WTC11 (cell line): ENCODE measurements at places on chromosomes 5 and 9.
A peak's percentile ranks its signal among the peaks of the same experiment; 100 is the strongest.

GRCh38 chr5:123278284-123278683, 144.9 kb downstream of the CEP120 start:
- peaks cover under 1% of the 10 kb centered on the region; the same call in 1 of the 2 replicates for H3K27me3 ChIP-seq
- H3K27ac ChIP-seq: no peak overlapping the region
- no peak for DNase-seq
- no peak overlapping the region for H3K4me3 ChIP-seq

GRCh38 chr5:81755320-81755719, 4.4 kb upstream of the SSBP2 start:
- no peaks in the 10 kb centered on the region for H3K36me3 ChIP-seq
- DNase-seq: peak; percentile 22
- peak overlapping the region; percentile 95 for H3K27ac ChIP-seq

DNA sequence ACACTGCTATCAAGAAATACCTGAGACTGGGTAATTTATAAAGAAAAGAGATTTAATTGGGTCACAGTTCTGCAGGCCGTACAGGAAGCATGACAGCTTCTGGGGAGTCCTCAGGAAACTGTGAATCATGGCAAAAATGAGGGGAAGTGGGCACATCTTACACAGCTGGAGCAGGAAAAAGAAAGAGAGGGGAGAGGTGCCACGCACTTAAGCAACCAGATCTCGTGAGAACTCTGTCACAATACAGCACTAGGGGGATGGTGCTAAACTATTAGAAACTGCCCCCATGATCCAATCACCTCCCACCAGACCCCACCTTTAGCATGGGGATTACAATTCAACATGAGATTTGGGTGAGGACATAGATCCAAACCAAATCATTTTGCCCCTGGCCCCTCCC, 105.5 kb upstream of the CPLX2 start:
- H3K4me1 ChIP-seq: no peaks in the 10 kb centered on the region
- no peak overlapping the region for H3K27ac ChIP-seq

DNA sequence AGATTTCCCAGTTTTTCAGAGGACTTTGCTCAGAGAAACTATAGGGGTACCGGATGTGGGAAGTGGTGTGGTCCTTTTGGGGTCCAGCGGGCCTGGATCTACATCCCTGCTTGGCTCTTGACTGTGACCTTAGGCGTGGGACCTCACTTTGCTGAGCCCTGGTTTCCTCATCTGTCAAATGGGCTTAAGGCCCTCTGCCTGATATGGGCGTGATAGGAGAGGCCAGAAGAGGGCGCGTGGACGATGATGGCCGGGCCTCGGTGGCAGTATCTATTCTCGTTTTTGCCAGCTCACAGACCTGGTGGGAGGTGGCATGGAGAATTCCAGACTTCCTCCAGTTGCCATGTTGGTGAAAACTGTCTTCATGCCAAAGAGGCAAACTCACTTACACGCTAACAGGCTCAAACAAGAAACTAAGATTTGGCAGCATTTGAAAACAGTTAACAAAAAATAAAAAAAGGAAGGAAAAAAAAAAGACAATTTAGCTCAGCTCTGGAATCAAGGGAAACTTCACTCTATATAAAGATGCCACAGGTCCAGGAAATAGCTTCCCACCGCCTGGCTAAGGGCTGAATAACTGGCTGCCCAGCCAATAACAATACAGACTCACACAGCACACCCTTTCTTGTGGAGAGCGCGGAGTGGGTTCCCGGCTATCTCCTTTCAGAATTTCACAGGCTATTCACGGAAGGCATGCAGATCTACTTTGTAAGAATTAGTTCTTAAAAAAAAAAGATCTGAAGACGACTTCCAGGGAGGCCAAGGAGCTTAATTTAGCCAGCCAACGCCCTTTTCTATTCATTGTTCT, 1.7 kb downstream of the SH3PXD2B start:
- peaks cover 3% of the 10 kb centered on the region; the same call in 1 of the 2 replicates for H3K27me3 ChIP-seq
- H3K4me3 ChIP-seq: peak overlapping the region; percentile 90
- H3K36me3 ChIP-seq: no peaks in the 10 kb centered on the region; the same call in 1 of the 2 replicates

DNA sequence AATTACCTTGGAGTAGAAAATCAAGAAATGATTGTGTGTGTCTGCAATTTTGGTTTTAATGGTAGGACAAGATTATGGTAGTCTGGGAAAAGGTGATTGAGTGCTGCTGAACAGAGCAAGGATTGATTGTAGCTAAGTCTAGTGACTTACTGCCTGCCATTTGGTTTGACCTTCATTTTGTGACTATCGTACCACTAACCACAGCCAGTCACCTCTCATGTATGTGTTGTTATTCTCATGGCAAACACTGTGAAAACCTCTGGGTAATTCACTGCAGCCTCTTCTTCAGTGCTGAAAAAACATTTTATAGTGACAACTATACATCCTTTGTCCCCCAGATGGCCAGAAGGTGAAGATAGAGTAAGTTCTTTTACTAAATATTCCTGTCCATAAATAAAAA, 37.5 kb downstream of the CTNNA1 start:
- no peak for DNase-seq
- peak overlapping the region; percentile 24; the same call in 1 of the 2 replicates for H3K27ac ChIP-seq
- peaks cover 7% of the 10 kb centered on the region for H3K36me3 ChIP-seq
- no peaks in the 10 kb centered on the region for H3K27me3 ChIP-seq
- H3K4me1 ChIP-seq: peaks cover 26% of the 10 kb centered on the region

- H3K27ac ChIP-seq: peak overlapping the region; percentile 65; the same call in 1 of the 2 replicates
- H3K36me3 ChIP-seq: no peaks in the 10 kb centered on the region; the same call in 1 of the 2 replicates
- DNase-seq: peak; percentile 74
Measured at GRCh38 chr5:78509884-78510769, 138.4 kb downstream of the LHFPL2 start.

GRCh38 chr9:75979362-75979761, 88.9 kb downstream of the PCSK5 start:
- no peak overlapping the region for H3K4me3 ChIP-seq
- H3K27me3 ChIP-seq: no peaks in the 10 kb centered on the region
- H3K4me1 ChIP-seq: peaks cover 32% of the 10 kb centered on the region
- H3K27ac ChIP-seq: no peak overlapping the region

DNA sequence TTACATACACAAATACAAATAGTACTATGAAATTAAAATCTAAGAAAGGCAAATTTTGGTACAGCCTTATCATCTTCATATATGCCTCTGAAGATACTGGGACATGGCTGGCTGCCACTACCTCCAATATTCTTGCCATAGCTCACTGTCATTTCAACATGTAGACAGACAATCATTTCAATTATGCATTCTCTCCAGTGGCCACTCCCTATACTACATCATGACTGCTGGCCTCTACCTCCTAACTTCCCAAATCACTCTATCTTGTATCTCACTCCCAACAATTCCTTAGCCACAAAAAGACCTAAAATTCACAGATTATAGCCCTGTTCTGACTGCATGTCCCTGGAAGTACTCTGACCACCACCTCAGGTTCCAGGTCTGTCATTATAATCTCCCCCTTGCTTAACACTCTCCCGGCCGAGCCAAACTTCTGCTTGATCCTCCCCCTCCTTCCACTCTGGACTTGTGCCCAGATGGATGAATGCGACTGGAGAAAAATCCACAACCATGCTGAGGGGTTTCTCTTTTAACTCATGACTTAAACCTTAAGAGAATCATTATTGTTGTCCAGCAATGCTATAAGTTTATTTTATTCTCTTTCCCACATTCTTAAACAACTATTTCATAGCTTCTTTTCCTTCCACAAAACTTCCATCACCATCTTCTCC, 225.3 kb upstream of the TLE4 start:
- no peaks in the 10 kb centered on the region for H3K27me3 ChIP-seq
- H3K4me1 ChIP-seq: 0 out of 2 replicates have a peak, but pooled peaks cover under 1% of the 10 kb centered on the region
- H3K27ac ChIP-seq: no peak overlapping the region

GRCh38 chr5:159058716-159059636, 40.7 kb downstream of the EBF1 start:
- H3K4me1 ChIP-seq: peaks cover 19% of the 10 kb centered on the region
- DNase-seq: no peak
- H3K4me3 ChIP-seq: no peak overlapping the region
- no peaks in the 10 kb centered on the region for H3K36me3 ChIP-seq

DNA sequence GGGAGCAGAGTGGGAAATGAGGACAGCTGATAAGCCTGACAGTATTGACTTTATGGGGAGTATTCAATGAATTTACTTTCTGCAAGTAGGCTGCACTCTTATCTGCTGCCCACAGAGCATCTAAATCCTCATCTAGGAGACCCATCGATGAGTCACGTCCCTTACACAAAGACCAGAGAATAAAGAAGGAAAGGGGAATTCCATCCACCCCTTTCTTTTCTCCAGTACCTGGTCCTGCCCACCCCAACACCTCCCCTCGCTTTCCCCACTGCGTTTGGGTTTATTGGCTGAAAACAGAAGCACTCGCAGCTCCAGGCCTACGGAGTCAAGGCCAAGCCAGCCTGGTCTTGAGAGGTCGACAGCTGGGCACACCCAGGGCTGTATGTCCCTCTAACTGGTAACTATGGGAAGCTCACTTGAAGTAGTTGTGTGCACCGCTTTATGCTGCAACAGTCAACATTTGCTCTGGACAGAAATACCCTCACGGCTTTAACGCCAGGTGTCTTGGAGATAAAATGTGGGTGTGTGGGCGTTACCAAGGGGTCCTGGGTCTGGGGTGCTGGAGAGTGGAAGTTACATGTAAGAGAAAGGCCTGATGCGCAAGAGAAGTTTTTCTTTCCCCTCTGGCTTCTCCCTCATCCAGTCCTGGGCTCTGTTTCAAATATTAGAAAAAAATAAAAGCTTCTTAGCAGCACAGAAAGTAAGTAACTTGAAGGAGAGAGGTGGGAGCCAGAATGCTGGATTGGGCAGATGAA, 14.5 kb upstream of the TAL2 start:
- peaks cover 2% of the 10 kb centered on the region; the same call in 1 of the 2 replicates for H3K27me3 ChIP-seq
- H3K36me3 ChIP-seq: no peaks in the 10 kb centered on the region
- no peak overlapping the region for H3K27ac ChIP-seq
- no peak overlapping the region for H3K4me3 ChIP-seq
- H3K4me1 ChIP-seq: peaks cover 16% of the 10 kb centered on the region

DNA sequence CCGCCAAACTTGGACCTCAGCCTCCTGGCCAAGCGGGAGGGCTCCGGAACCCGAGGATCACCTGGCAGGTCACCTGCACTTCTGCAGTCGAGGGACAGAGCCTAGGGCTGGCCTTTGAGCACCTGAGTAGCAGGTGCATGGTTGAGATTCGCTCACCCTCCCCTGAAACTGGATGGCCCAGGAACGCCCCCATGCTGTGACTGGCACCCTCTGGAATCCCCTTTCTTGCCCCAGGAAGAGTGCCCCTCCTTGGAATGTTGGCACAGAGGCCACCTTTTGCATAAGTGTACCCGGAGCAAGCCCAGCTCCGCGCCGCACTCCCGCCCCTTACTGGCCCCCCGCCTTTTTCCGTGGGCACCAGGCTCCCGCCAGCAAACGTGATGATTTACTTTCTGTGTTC, 112.5 kb upstream of the IER5L start:
- H3K36me3 ChIP-seq: no peaks in the 10 kb centered on the region
- H3K27ac ChIP-seq: no peak overlapping the region
- no peak overlapping the region for H3K4me3 ChIP-seq

- no peak overlapping the region for H3K4me3 ChIP-seq
- no peak overlapping the region for H3K27ac ChIP-seq
- H3K36me3 ChIP-seq: no peaks in the 10 kb centered on the region
- H3K27me3 ChIP-seq: no peaks in the 10 kb centered on the region; the same call in 1 of the 2 replicates
- no peak for DNase-seq
- H3K4me1 ChIP-seq: no peaks in the 10 kb centered on the region
Measured at GRCh38 chr9:115604831-115605483, 487.0 kb upstream of the TNC start.

DNA sequence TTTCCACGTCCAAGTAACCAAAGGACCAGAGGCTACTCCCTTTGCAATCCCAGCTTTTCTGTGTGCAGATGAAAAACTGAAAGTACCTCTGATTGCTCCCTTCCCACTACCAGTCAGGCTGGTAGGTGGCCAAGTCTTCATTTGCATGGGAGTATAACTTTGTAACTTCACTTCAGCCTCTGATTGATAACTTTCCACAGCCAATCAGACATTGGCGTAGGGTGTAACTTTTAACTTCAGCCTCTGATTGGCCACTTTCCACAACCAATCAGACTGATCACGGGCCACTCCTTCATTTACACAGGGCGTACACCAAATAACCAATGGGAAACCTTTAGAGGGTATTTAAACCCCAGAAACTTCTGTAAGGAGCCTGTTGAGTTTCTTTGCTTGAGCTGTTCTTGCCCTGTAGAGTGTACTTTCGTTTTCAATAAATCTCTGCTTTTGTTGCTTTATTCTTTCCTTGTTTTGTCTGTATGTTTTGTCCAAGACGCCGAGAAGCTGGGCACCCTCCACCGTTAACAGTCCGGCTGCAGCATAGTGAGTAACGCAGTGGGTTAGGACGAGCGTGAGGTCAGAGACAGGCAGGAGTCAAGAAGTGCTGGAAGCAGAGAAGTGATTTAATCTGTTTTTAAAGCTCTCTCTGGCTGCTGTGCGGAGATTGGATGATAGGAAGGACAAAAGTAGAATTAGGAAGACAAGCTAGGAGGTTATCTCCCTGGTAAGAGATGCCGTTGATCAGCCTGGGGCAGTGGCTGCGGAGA, 3.5 kb upstream of the EXOSC2 start:
- peak overlapping the region; percentile 35 for H3K27ac ChIP-seq
- DNase-seq: peak; percentile 42
- peaks cover 9% of the 10 kb centered on the region for H3K36me3 ChIP-seq
- peaks cover 42% of the 10 kb centered on the region for H3K4me1 ChIP-seq

- no peaks in the 10 kb centered on the region for H3K4me1 ChIP-seq
- H3K36me3 ChIP-seq: no peaks in the 10 kb centered on the region
- no peak overlapping the region for H3K4me3 ChIP-seq
- no peak overlapping the region for H3K27ac ChIP-seq
- no peaks in the 10 kb centered on the region for H3K27me3 ChIP-seq
Measured at GRCh38 chr5:64519263-64519662, 13.4 kb downstream of the RGS7BP start.

GRCh38 chr5:17412760-17413671, 85.0 kb upstream of the TAF11L2 start:
- DNase-seq: no peak
- H3K36me3 ChIP-seq: peaks cover 5% of the 10 kb centered on the region; the same call in 1 of the 2 replicates
- H3K27me3 ChIP-seq: peaks cover 5% of the 10 kb centered on the region
- H3K27ac ChIP-seq: no peak overlapping the region

- no peaks in the 10 kb centered on the region for H3K27me3 ChIP-seq
- no peak overlapping the region for H3K4me3 ChIP-seq
- no peaks in the 10 kb centered on the region for H3K4me1 ChIP-seq
Measured at GRCh38 chr5:38323645-38324295, 65.4 kb downstream of the EGFLAM start.

DNA sequence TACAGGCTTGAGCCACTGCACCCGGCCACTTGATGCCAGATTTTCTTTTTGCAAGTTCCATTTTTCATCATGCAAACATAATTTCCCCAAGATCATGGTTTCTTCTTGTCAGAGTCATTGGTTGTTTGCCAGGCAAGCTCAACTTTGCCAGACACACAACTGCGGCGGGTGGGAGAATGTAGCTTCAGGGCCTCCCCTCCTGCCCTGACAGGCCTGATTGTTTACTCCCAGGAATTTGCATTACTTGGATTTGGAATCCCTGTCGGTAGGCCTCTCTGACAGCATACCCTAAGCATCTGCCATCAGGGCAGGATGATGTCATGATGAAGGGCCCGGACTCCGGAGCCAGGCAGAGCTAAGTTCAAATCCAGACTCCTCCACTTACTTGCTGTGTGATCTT, 15.1 kb downstream of the RPS14 start:
- no peaks in the 10 kb centered on the region for H3K4me1 ChIP-seq
- no peak for DNase-seq
- H3K36me3 ChIP-seq: no peaks in the 10 kb centered on the region
- H3K4me3 ChIP-seq: no peak overlapping the region
- H3K27me3 ChIP-seq: peaks cover 3% of the 10 kb centered on the region; the same call in 1 of the 2 replicates
- H3K27ac ChIP-seq: no peak overlapping the region
